ENCODE measurements at places on chromosomes 12 and 14. TPM values are rescaled to one million over a fixed set of nuclear protein-coding genes. Genes with fewer than 3 reads are reported as not detected.

GRCh38 chr12:5864972-5865371 lies 80.1 kb downstream of the ANO2 start:
- H3K27me3 ChIP-seq = no peaks in the 10 kb centered on the region
- H3K27ac ChIP-seq = no peak overlapping the region
- H3K4me1 ChIP-seq = no peaks in the 10 kb centered on the region

DNA sequence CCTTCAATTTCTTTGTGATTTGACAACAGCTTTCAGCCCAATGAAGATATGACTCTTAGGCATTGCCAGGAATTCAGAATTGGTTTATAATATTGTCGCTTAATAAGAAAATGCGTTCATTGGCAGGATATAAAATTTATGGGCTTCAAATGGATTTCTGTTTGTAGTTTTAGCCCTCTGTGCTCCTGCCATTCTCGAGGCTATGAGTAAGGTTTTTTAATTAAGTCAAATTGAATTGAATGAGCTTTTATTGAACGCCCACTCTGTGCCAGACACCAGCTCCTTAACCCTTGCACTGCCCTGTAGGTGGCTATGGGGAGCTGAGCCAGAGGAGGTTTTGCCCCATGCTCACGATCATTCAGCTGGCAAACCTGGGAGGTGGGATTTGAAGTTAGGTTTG lies 115.1 kb downstream of the SLC25A47 start:
- no peak overlapping the region for H3K27ac ChIP-seq
- no peak overlapping the region for H3K4me3 ChIP-seq
- no peak for DNase-seq
- H3K27me3 ChIP-seq = no peaks in the 10 kb centered on the region

DNA sequence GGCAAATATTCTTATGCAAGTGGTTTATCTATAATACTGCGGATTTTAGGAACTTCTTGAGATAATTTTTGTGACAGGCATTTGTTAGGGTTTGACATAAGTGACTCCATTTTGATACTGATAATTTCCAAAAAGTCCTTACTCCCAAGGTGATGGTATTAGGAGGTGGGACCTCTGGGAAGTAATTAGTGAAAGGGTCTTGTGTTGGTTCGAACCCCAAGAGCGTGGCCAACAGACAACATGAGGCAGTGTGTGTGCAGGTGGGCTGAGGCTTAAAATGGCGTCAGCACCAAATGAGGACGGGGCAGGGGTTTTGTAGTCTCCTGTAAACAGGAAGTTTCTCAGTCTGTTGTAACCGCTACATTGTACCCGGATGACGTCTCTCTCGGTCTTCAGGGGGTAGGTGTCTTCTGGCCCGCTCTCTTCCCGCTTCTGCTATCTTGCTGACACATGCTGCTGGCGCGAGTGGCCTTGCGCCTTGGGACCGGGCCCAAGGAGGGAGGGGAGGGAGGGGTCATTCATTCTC lies 1.7 kb upstream of the C12orf43 start:
- no peak overlapping the region for H3K4me3 ChIP-seq
- no peak for DNase-seq
- no peaks in the 10 kb centered on the region for H3K27me3 ChIP-seq
- no peaks in the 10 kb centered on the region for H3K36me3 ChIP-seq

DNA sequence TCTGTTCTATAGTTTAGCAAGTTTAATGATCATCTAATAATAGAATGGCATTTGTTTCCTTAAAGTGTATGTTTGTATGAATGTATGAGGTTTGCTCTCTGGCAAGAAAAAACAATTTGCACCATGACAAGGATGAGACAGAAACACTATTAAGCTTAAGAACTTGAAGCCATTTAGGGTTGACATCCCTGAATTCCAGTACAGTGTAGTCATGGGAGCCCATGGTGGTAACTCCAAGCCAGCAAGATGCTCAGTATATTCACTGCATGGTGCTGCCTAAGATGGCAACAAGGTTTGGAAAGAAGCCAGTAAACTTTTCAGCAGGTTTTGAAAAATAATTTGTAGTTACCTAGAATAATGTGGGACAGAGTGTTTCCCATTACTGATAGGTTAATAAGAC lies 158.6 kb downstream of the PRIMA1 start:
- DNase-seq = no peak
- H3K36me3 ChIP-seq = no peaks in the 10 kb centered on the region
- H3K27me3 ChIP-seq = no peaks in the 10 kb centered on the region
- no peak overlapping the region for H3K27ac ChIP-seq

DNA sequence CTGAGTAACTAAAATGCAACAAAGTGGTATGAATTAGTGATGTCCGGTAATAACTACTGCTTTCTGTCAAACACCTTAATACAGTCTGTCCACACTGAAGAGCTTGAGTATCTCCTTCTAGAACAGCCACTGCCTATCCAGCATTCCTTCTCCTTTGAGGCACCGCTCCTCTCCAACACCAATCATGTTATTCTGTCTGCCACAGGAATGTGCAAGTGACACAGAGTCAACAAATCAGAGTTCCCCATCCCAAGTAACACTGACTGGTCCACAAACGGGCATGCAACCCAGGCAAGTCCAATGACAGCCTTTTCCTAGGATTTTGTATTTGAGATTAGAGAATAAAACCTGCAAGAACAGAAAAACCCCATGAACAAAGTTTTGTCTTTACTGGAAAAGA lies 3.8 kb downstream of the GXYLT1 start:
- no peak overlapping the region for H3K4me3 ChIP-seq
- DNase-seq = no peak
- H3K4me1 ChIP-seq = peaks cover 26% of the 10 kb centered on the region
- H3K27me3 ChIP-seq = no peaks in the 10 kb centered on the region
- no peak overlapping the region for H3K27ac ChIP-seq
- H3K36me3 ChIP-seq = no peaks in the 10 kb centered on the region

DNA sequence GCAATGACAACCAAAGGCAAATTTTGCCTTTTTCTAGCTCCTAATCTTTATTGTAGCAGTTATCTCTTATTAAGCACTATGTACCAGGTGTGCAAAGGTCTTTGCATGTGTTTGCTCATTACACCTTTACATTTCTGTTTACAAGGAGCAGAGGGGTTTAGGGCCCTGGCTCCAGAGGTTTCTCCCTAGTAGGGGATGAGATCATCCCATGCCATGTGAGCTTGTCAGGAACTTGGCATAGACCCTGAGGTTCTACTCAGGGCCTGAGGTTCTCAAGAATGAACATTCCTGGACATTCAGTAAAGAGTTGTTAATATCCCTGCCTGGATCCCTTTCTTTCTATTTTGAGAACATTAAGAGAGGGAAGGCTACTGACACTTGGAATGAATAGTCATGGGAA lies 292.0 kb downstream of the RPAP3 start:
- no peak overlapping the region for H3K4me3 ChIP-seq
- H3K36me3 ChIP-seq = no peaks in the 10 kb centered on the region
- H3K4me1 ChIP-seq = no peaks in the 10 kb centered on the region
- DNase-seq = no peak
- H3K27me3 ChIP-seq = no peaks in the 10 kb centered on the region

DNA sequence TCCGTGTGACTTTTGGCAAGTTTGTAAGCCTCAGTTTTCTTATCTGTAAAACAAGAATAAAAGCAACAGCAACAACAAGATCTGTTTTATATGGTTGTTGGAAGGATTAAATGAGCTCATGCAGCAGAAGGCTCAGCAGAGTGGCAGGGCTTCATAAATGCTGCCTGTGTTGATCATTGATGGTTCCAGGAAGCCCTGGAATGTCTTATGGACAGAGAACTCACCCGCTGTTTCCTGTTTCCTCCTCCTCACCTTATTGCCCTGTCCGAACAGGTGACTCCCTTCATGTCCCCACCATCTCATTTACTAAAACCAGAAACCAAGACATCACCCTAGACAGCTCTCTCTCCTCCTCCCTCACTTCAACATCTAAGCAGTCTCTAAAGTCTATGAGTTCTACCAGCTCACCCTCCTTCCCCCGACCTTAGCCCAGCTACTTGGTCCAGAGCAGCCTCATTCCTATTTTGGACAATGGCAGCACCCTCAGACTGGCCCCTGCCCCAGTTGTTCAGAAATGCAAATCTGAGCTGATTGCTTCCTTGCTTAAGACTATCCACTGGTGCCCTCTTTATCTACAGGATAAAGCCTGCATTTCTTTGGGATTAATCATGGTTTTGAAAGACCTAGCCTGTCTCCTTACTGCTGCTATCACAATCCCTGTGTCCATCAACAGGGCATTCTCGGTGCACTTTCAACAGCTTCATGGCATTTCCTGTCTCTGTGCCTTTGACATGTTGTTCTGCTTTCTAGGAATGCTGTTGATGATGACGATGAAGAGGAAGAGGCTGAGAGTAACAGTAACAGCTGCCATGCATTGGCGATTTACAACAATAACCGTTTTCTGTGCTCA lies 21.4 kb upstream of the GSG1 start:
- no peaks in the 10 kb centered on the region for H3K27me3 ChIP-seq
- H3K4me1 ChIP-seq = no peaks in the 10 kb centered on the region
- H3K27ac ChIP-seq = no peak overlapping the region

DNA sequence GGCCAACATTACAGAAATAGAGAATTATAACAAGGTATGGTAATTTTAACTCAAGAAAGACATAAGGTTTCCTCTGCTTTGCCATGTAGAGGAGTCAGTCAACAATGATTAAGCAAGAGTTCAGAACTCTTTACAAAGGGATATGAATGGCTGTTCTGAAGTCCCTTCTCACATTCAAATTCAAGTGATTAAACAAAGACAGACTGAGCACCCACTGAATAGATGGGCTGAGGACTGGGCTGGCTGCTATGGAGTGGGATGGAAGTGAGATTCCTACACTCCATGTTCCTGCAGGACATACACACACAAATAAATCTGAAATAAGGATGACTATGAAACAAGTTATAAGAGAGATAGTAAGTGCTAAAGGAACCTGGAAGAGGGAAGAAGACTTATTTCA lies 199.0 kb upstream of the GRIP1 start:
- H3K27me3 ChIP-seq = no peaks in the 10 kb centered on the region
- no peak overlapping the region for H3K27ac ChIP-seq
- no peak for DNase-seq
- H3K4me1 ChIP-seq = no peaks in the 10 kb centered on the region

DNA sequence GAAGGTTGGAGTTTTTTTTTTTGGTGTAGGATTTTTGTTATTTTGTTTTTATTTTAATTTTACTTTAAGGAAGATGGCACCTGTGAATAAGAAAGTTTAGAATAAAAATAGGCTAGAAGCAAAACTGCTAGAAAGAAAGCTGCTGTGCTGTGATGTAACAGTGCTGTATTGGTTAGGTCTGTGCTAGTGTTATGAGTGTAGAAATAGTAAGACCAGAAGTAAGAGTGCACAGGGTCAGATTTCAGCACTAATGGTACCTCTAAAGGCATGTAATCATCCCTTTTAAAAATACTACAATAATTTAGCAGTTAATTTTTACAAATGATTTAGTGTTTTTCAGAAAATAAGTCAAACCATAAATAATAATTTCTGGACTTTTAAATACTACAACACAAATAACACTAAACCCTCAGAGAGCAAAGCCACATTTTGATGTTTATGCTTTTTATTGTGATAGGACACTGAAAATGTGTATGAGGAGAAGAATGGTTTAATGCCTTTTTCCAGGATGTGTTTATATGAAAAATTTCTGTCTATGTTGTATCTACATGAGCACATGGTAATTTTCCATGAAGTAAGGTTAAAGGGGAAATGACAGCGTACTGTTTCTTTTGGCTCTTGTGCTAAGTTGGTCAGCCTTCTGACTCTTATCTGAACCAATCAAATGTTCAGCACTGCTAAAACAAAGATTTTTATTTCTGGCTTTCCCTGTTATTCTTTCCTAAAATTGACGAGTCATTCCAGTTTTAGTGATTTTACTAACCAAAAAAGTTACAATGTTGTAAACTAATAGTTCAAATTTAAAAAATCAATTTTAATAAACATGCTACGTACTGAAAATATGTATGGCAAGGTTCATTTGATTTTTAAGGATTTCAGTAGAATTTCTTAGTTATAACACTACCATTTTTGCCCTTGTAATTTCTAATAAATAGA lies 96.1 kb downstream of the PPHLN1 start:
- no peak overlapping the region for H3K4me3 ChIP-seq
- H3K27ac ChIP-seq = no peak overlapping the region
- no peak for DNase-seq
- H3K4me1 ChIP-seq = peaks cover 12% of the 10 kb centered on the region
- H3K27me3 ChIP-seq = no peaks in the 10 kb centered on the region

DNA sequence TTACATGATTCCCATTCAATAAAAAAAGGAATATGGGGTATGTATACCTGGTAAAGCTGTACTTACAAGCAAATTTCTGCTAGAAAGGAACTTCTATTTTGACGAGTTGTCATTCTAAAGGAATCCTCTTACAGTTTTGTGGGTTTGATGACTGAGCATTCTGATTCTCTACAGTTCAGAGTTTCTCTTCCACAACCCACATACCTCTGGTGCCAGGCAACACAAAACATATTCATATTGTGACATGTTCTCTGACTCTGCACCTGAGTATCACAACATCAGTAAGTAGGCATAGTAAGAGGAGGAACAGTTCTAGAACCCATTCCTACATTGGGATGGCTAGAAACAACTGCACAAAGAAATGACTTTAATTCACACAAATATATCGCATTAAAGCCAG lies 636.6 kb downstream of the MED13L start:
- H3K36me3 ChIP-seq = no peaks in the 10 kb centered on the region
- H3K27me3 ChIP-seq = no peaks in the 10 kb centered on the region
- H3K4me1 ChIP-seq = no peaks in the 10 kb centered on the region

DNA sequence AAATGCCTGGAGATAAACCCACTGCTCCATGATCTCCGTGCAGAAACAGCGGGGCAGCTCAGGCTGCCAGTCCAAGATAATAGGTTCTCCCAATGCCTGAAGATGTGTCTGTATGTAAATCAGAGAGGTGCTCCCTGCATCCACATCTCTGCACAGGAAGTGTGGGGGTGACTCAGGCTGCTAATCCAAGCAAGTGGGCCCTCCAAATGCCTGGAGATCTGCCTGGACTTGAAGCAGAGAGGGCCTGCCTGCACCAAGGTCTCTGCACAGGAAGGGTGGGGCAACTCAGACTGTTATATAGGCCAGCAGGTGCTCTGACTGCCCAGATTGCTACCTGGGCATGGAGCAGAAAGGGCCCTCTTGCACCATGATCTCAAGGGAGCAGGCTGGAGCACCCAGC lies 504.7 kb downstream of the LRFN5 start:
- H3K27ac ChIP-seq = no peak overlapping the region
- H3K27me3 ChIP-seq = no peaks in the 10 kb centered on the region
- no peaks in the 10 kb centered on the region for H3K36me3 ChIP-seq
- no peak overlapping the region for H3K4me3 ChIP-seq
- no peak for DNase-seq
- no peaks in the 10 kb centered on the region for H3K4me1 ChIP-seq

GRCh38 chr14:58138714-58139482 lies 13.1 kb downstream of the ARMH4 start:
- no peak overlapping the region for H3K27ac ChIP-seq
- H3K4me1 ChIP-seq = no peaks in the 10 kb centered on the region
- no peak overlapping the region for H3K4me3 ChIP-seq
- no peak for DNase-seq
- no peaks in the 10 kb centered on the region for H3K27me3 ChIP-seq
- no peaks in the 10 kb centered on the region for H3K36me3 ChIP-seq

- H3K4me1 ChIP-seq = peaks cover 5% of the 10 kb centered on the region
- DNase-seq = no peak
- H3K4me3 ChIP-seq = no peak overlapping the region
- no peaks in the 10 kb centered on the region for H3K36me3 ChIP-seq
- H3K27me3 ChIP-seq = no peaks in the 10 kb centered on the region
These were observed 462.9 kb upstream of the PRICKLE1 start for GRCh38 chr12:43052441-43052840.

- H3K4me1 ChIP-seq = no peaks in the 10 kb centered on the region
- no peak overlapping the region for H3K27ac ChIP-seq
- no peaks in the 10 kb centered on the region for H3K36me3 ChIP-seq
- H3K27me3 ChIP-seq = no peaks in the 10 kb centered on the region
- no peak overlapping the region for H3K4me3 ChIP-seq
These were observed 19.1 kb downstream of the TUNAR start for GRCh38 chr14:95895720-95896119.

ASCL1 gene
- total RNA-seq = not detected

ETFBKMT gene
- 2.9 TPM for total RNA-seq

SLC2A14 gene
- total RNA-seq = 8.6 TPM

SP1 gene
- total RNA-seq = 24.6 TPM

ART4 gene
- 1.3 TPM for total RNA-seq

All from body of pancreas (tissue), 4 donors.